ENCODE measurements at places on chromosomes 5 and 9.

DNA sequence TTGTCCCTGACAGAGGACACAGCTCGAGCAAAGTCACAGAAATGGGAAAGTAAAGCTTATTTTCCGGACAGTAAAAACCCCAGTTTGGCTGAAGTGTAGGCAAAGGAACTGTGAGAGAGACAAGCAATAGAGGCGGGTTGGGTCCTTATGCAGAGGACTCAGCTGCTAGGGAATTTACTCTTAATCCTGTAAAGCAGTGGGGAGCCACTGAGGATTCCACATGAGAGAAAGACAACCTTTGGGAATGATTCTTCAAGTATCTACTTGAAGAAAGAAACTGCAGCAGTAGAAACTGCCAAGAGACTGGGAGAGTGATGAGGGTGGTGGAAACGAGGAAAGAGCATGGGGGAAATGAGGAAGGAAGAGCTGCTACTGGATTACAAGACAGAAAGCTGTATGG, 20.2 kb downstream of the ASTN2 start:
- no peak for DNase-seq

- DNase-seq = no peak
These were observed 1246.0 kb upstream of the DMAC1 start for GRCh38 chr9:9045572-9045971.

- DNase-seq = no peak
These were observed 3.4 kb upstream of the RHOBTB3 start for GRCh38 chr5:95727764-95728191.

- no peak for DNase-seq
These were observed 203.8 kb downstream of the AUH start for GRCh38 chr9:91157883-91158282.

- DNase-seq = no peak
These were observed 15.9 kb upstream of the IFNA14 start for GRCh38 chr9:21255538-21256212.

DNA sequence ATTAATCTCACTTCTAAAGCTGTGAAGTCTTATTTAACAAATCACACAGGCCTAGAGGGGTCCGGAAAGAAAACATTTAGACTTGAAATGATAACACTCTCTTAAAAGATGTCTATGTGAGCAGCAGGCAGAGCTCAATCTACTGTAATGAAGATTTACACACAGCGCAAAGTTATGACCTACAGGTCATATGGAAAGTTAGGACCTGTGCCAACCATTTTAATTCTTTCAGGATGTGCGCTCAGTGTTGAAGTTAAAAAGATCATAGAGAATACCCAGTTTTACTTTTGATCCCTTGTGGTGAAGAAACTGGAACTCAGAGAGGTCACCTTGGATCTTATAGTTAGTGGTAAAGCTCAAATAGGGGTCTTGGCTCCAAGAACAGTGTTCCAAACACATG, 3.1 kb upstream of the CREBRF start:
- DNase-seq = no peak

- no peak for DNase-seq
These were observed 210.8 kb downstream of the CWC27 start for GRCh38 chr5:64979531-64979930.

DNA sequence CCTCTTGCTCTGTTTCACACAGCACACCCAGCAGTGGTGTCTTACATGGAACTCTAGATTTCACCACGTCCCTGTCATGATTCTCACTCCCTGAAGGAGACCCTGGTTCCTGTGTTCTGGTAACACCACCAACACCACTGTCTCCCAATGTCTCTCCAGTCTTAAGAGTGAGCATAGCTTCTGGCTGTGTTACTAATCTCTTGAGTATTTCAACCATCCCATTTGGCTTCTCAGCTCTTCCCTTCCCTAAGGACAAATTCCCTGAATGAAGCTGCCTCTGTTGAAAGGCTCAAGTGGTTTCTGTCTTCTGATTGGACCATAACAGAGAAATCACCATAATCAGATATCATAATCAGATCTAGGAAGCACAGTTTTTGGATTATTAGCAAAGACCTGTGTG, 311.8 kb downstream of the DNAH5 start:
- DNase-seq = no peak

- DNase-seq = no peak
These were observed 1.4 kb downstream of the BAAT start for GRCh38 chr9:101383361-101383760.

DNA sequence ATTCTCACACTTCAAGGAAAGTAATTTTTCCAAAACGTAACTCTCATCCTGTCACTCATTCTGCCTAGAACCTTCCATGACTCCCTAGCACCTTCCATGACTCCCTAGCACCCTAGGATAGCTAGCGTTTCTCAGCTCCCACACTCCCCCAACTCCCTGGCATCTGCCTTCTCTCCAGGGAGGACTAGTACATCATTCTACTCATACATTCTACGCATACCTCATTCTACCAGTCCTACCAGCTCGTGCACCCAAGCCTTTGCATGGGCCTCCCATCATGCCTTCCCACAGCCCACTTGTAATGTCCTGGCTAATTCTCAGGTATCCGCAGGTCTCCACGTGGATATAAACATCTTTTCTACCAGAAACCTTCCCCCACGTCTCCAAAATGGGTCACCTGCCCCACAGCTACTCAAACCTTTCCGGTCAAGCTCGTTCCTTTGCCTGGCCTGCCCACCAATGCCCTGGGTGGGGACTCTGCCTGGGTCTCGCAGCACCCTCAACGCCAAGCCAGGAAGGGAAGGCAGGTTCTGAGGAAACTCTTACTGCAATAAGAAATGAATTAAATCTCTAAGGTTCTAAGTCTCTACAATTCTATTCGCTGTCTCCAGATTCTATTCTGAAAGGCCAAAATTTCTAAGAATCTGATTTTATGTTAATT, 930 bp downstream of the ANKS6 start:
- no peak for DNase-seq

- no peak for DNase-seq
These were observed 4.2 kb downstream of the DHX29 start for GRCh38 chr5:55303238-55303690.

- no peak for DNase-seq
These were observed 427.9 kb downstream of the KCTD16 start for GRCh38 chr5:144598451-144599068.

- DNase-seq = no peak
These were observed 919.0 kb downstream of the TAF11L14 start for GRCh38 chr5:18553269-18553668.

- no peak for DNase-seq
These were observed 146.4 kb upstream of the TAS2R1 start for GRCh38 chr5:9776525-9776924.

- no peak for DNase-seq
These were observed 29.8 kb upstream of the GGTA1 start for GRCh38 chr9:121529237-121529987.

DNA sequence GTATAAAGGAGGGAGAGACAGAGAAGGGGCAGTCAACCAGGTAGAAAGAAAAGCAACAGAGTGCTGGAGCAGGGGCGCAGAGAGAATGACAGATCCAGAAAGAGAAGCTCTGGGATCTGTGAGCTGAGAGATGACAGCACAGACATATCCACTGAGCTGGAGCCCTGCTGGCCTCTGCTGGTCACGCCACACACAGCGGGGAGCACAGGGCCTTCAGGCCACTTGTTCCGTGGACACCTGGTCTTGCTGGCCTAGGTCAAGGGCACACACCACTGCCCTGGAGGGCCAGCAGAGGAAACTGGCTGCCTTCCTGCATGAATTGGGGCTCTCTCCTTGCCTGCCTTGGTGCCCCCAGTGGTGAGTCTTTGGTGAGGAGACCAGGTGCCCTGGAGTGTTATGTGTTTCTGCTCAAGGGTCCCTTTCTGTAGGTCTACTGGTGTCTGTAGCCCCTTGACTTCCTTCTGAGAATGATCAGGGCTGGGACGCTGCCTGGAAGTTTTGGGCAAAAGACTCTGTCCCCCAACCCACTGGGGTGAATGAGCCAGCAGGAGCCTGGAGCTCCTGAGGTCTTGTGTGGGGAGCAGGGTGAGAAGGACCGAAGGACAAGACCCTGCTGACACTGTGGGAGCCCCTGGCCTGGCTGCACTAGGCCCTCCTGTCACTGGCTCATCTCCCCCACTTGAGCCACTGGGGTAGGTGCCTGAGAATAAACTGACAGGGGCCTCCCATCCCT, 59.2 kb upstream of the ADAMTS2 start:
- no peak for DNase-seq

GRCh38 chr9:72932619-72933018, 20.2 kb downstream of the ALDH1A1 start:
- DNase-seq = no peak

DNA sequence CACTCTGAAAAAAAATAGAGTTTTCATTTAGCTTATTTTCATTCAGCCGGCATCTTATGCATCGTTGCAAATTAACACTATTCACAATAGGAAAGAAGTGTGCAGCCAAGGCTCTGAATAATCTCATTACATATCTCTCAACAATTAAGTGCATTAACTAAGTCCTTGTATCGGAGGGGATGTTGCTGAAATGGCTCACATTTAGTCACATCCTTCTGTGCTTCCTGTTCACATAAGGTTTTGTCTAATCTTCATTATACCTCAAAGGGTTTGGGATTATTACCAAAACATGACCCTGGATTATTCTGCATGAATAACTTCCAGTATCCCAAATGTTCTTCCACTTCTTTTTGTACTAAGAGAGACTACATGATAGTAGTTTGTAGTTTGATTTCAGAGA, 278.0 kb upstream of the GRIA1 start:
- DNase-seq = no peak

DNA sequence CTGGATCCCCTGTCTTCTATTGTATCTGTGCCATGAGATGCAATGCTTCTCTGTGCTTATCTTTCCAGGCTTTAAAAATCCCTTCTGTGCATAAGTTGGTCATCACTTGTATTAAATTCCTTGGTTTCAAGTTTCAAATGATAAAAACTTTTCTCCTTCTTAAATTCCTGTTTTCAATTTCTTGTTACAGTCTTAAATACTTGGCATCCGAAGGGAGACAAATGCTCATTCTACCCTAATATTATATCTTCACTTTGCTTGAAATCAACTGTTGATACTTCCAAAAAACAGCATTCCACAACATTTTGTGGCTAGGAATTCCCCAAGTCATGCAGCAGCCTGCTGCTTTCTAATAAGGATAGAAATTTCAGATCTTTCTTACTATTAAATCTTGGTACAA, 413.2 kb upstream of the ACTBL2 start:
- DNase-seq = no peak

- DNase-seq = no peak
These were observed 25.5 kb downstream of the NUP188 start for GRCh38 chr9:128972956-128973355.

- DNase-seq = no peak
These were observed 61.7 kb upstream of the LIFR start for GRCh38 chr5:38618154-38618553.

- no peak for DNase-seq
These were observed 404.0 kb upstream of the GRIA1 start for GRCh38 chr5:153086486-153086885.

- DNase-seq = no peak
These were observed 167.0 kb downstream of the RGS3 start for GRCh38 chr9:113630386-113631136.

DNA sequence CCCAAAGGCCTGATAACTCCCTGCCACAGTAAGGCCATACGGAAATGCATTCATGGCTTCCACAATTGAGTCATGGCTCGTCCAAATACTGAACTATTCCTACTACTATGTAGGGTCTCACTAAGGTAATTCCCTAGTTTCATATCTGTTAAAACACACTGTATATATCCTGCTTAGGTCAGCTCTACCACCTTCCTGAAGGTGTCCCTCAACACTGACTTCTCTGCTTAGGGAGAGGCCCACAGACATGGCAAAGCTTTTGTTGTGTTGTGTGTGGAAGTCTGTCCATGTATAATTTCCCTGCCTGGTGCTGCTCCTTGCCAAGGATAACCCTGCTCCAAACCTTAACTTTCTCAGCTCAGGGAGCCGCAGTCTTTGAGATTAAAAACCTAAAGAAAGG, 60.4 kb downstream of the GIN1 start:
- DNase-seq = no peak

- DNase-seq = no peak
These were observed 224.9 kb downstream of the MAT2B start for GRCh38 chr5:163730206-163730756.

GRCh38 chr9:120570296-120570695, 9.7 kb downstream of the CDK5RAP2 start:
- DNase-seq = no peak

DNA sequence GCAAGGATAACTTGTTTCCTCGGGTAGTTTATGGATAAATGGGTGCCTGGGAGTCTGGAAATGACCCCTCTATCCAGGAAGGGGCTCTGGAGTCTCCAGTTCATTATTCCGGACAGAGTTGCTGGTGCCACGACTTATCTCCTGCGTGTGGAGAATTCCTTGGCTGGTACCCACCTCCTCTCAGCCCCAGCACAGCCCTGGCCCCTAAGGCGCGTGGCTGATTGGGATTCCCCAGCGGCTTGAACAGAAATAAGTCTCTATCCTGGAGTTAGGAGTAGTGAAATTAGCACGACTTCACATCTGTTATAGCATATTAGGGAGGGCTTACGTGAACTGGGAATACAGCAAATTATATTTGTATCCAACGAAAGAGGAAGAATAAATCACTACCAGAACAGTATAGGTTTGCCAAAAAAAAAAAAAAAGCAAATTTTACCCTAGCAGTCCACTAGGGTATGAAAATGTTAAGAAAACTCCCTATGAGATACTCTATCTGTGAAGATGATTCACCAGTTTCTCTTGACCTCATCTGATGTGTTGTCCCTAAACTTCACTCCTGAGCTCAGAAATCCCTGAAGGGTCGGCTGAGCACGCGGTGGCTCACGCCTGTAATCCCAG, 172.5 kb upstream of the OTULINL start:
- DNase-seq = no peak

GRCh38 chr9:86563350-86563749, 209.1 kb upstream of the TUT7 start:
- DNase-seq = no peak

DNA sequence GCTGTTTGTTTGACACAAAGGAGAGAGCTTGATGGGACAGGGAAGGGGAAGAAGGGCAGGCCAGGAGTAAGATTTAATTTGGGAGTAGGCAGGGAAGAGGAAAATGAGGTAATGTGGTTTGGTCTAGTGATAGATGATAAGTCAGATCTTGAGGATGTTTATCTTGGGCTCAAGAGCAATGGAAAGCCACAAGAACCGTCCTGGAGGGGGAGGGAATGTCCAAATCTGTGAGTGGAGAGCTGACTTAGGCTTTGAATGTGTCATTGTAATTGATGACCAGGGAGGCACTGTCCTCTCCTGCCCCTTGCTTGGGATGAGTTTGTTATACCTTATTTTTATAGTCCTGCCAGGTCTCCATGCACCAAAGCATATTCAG, 37.5 kb downstream of the MAMDC2 start:
- DNase-seq = no peak

- DNase-seq = no peak
These were observed 42.7 kb upstream of the ZNF608 start for GRCh38 chr5:124789104-124789605.

DNA sequence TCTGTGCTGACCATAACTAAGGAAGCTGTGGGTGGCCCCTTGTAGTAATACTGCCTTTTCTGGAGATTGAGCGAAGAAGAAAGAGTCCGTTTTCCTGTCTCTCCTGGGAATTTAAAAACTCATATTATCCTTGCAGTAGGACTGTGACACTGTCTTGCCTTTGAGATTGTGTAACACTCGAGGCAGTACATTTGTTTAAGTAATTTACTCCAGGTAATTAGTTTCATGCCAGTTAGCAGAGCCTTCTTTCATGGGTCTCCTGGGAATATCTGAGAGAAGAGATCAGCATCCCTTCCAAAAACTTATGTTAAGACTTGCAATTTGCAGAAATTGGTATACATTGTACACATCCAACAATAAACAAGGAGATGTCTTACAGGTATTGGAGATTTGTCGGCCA, 405.6 kb downstream of the DMRT2 start:
- DNase-seq = no peak

- no peak for DNase-seq
These were observed 120.1 kb downstream of the WNK2 start for GRCh38 chr9:93303806-93304573.
